Uterus (tissue), 4 donors: ENCODE measurements at places on chromosomes 6 and 20. TPM values are rescaled to one million over a fixed set of nuclear protein-coding genes. Genes with fewer than 3 reads are reported as not detected.

TCP11 gene
- total RNA-seq = not detected

TRAPPC3L gene
- total RNA-seq = not detected

ENPP3 gene
- 2.1 TPM for total RNA-seq

F13A1 gene
- total RNA-seq = 90.6 TPM

ADNP gene
- total RNA-seq = 44.1 TPM

IP6K3 gene
- 6.1 TPM for total RNA-seq

PSORS1C2 gene
- total RNA-seq = not detected

ABRACL gene
- total RNA-seq = 10.0 TPM

PFDN6 gene
- 33.5 TPM for total RNA-seq

ADGRF4 gene
- not detected for total RNA-seq

ZNF311 gene
- 0.59 TPM for total RNA-seq

ZBP1 gene
- not detected for total RNA-seq

SLC35F1 gene
- total RNA-seq = 10.2 TPM

PRL gene
- total RNA-seq = not detected

OOEP gene
- not detected for total RNA-seq

UST gene
- total RNA-seq = 6.1 TPM

CPNE1 gene
- total RNA-seq = 160 TPM

ANKEF1 gene
- total RNA-seq = 0.88 TPM

DYNLT2 gene
- not detected for total RNA-seq

PHACTR3 gene
- total RNA-seq = 0.59 TPM

VSX1 gene
- total RNA-seq = 0.18 TPM

PLCB1 gene
- 29.2 TPM for total RNA-seq

CDYL gene
- 48.5 TPM for total RNA-seq

HCRTR2 gene
- not detected for total RNA-seq

SNRNP48 gene
- 12.6 TPM for total RNA-seq

SPDEF gene
- 0.52 TPM for total RNA-seq

ZBTB9 gene
- under 0.01 TPM for total RNA-seq

HS3ST5 gene
- 0.48 TPM for total RNA-seq

CST1 gene
- total RNA-seq = not detected

LAMA4 gene
- total RNA-seq = 243 TPM

OVOL2 gene
- total RNA-seq = not detected
